ENCODE measurements at places on chromosomes 3 and 15.
A peak's percentile ranks its signal among the peaks of the same experiment; 100 is the strongest.

DNA sequence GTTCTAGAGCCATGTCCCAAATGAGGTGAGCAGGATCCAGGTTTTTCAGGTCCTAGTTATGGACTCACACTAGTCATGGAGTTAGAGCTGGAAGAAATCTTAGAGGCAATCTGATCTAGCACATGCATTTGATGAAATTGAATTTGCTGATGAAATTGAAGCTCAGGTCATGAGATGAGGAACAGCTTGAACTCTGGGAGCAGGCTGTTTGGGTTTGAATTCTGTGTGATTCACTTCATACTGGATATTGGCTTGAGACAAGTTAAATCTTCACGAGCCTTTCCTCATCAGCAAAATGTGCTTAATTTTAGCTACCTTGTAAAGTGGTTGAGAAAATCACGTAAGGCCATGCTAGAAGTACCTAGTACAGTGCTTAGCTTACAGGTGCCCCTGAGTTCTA is 33.5 kb upstream of the PARL start:
- DNase-seq, result no peak

GRCh38 chr3:46565077-46565476 is 1.0 kb downstream of the LRRC2 start:
- no peak for DNase-seq

DNA sequence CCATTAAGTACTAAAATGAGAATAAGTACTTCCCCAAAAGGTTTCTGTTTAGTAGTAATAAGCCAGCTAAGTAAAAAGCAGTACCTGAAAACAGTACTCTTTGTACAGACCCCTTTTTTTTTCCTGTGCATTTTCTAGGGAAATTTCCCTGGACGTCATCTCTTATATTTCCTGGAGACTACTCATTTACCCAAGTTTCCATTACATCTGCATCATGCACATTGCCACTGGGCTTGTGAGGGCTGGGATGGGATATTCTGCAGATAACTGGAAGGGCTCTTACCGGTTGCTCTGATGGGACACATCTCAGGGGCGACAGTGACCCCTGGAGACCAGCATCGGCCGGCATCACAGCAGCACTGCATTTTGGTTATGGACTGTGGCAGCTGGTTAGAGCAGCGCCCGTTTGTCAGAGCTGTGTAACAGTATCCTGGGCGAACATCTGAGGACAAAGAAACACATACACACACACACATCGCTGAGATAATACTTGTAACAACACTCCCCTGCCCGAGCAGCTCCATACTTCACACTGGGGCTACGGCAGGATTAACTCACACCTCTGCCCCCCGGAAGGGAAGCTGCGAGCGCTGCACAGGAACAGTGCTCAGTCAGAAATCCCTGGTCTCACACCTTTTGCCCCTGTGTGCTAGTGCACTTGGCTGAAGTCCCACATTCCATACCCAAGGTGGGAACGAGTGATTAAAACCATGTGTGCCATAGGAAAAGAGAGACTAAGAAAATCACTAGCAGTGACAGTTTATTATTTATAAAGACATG is 124.9 kb downstream of the FBN1 start:
- no peak for DNase-seq

GRCh38 chr3:141334627-141335250 is 33.6 kb upstream of the ZBTB38 start:
- no peak for DNase-seq

GRCh38 chr15:40598126-40598525 is 4.1 kb downstream of the KNL1 start:
- no peak for DNase-seq

GRCh38 chr15:75104804-75105557 is 81.6 kb downstream of the PPCDC start:
- no peak for DNase-seq

- no peak for DNase-seq
These were observed 309.2 kb downstream of the NSUN3 start for GRCh38 chr3:94372026-94372425.

DNA sequence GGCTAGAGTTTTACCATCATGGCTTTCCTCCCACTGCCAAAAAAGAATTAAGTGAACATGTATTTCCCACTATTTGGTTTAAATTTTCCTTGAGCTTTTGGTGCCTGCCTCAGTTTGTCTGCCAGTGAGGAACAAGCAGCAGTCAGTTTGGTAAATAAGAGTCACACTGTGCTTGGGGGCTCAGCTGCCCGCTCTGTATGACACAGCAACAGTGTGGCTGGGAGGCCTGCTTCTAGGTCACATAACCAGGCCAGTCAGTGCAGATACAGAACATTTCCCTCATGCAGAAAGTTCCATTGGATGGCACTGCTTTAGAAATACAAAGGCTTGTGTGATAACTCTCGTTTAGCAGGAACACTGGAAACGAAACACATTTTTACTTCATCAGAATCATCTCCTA is 25.7 kb downstream of the FYCO1 start:
- DNase-seq, result no peak

DNA sequence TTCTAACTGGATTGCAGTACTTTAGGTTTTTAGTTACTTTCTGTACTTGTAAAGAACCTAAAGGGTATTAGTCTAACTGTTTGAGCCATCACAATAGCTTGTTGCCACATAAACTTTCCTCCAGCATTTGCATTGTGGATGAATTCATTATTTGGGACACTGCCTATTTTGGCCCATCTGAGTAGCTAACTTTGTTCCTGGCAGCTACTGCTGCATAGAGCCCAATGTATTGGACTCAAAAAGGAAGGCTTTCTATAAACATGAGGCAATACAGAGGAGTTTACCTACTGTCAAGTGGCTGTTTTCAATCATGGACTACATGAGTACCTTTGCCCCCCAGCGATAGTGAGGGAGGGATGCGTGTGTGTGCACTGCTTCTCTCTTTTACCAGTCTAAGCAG is 1.9 kb downstream of the ROBO2 start:
- peak; percentile 25 for DNase-seq

DNA sequence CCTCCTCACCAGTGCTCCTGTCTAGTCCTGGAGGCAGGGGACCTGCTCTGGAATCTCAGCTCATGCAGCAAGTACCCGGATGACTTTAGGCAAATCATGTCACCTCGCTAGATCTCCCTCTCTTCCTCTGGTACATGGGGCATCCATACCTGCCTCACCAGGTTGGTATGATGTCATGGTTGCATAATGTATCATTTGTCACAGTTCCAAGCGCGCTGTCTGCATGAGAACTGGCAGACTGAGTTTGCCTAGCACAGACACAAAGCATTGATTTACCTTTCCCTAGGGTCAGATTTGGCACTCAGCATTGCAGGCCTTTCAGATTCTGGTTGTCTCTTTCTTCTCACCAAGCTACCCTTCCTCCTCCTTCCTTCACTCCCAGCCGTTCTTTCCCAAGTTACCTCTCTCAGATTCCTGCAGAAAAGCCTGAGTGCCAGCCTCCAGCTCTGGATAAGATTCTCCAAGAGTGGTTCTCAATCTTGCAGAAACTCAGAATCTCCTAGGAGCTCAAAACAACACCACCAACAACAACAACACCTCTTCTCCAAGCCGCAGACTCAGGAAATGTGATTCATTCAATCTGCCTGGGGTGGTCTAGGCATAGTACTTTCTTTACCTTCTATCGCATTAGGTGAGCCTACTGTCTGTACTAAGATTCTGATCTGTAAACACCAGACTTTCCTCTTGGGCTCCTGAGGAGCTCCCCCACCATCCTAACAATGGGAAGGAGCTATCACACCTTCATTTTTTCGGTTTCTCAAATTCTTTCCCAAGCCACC is 29.5 kb downstream of the FAM43A start:
- DNase-seq, result no peak

- no peak for DNase-seq
These were observed 64.8 kb upstream of the SGO1 start for GRCh38 chr3:20250786-20251185.

GRCh38 chr3:31968927-31969418 is 12.1 kb downstream of the OSBPL10 start:
- no peak for DNase-seq

DNA sequence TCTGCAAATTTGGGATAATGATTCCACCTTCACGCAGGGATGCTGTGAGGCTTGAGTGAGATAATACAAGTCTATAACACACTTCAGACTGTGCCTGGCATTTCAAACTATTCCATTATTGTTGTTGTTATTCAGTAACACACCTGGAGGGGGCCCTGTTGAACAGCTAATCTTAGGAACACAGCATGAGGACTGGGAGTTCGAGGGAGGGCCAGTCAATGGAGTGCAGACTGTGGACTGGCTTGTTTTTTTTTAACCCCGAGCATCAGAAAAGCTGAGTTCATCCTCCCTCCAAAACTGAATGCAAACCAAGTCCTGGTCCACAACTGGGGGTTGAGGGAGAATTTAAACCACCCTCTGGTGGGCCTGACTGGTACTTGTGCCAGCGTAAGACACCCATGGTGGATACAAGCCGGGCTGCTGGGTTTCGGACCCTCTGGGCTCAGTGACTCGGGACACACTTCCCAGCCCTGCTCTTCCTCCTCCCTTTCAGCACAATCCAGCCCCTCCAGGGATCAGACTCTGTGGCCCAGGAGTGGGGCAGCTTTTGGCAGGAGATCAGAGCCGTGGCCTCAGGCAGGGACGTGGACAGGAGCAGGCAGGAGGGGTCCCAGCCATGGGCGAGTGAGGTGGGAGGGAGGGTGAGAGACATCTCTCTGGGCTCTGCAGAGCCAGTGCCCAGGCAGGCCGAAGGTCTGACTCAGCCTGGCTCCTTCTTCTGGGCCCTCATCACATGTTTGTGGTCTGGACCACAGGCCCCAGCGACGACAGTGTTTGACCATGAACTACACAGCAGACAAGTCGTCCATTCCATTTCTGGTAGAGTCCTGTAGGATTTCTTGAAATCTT is 36.3 kb upstream of the MEX3B start:
- no peak for DNase-seq

DNA sequence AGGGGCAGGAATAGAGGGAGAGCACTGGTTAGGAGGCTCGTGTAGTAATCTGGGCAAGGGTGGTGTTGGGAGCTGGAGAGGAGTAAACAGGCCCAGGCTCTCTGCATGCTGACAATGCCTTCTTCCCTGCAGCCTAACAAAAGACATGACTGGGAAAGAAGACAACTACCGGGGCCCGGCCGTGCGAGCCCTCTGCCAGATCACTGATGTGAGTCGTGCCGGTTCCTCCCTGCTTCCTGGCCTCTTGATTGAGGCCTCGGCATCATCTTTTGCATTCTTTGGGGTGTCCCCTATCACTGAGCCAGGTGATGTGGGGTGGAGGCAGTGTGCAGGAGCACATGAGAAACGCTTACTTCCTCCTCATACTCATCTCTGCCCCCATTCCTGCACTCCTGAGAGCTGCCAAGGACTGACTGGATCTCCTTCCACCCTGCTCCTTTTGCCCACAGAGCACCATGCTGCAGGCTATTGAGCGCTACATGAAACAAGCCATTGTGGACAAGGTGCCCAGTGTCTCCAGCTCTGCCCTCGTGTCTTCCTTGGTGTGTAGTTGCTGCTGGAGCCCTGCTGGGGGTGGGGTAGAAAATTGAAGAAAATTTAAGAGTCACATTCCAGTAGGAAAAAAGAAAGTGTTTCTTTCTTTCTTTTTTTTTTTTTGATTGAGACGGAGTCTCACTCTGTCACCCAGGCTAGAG is 5.3 kb downstream of the COPG1 start:
- no peak for DNase-seq

GRCh38 chr3:146546366-146546965 is 2.1 kb upstream of the PLSCR1 start:
- no peak for DNase-seq

GRCh38 chr3:104885214-104885814 is 481.4 kb upstream of the ALCAM start:
- DNase-seq, result no peak

- DNase-seq, result no peak
These were observed 272.5 kb downstream of the ABHD5 start for GRCh38 chr3:43963208-43963607.

DNA sequence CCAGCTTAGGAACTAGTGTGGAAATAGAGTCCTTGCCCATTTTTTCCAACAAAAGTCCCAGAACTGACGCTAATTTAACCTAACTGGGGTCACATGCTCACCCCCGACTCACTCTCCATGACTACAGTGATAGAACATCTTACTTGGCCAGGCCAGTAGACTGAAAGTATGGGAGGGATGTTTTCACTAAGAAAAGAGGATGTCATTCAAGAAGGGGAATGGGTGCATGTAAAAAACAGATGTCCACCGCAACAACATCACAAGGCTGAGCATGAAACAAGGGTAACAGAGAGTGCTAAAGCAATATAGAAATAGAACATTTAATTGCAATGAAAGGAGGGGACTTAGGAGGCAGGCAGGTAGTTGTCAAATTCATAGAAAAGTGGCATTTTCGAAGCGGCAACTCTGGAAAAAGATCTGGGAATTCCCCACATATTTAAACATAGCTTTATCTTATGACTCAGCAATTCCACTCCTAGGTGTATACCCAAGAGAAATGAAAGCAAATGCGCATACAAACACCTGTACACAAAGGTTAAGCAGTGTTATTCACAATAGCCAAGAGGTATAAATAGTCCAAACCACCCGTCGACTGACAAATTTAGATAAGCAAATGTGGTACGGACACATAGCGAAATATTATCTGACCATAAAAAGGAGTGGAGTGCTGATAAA is 41.1 kb upstream of the UBE2E2 start:
- no peak for DNase-seq

DNA sequence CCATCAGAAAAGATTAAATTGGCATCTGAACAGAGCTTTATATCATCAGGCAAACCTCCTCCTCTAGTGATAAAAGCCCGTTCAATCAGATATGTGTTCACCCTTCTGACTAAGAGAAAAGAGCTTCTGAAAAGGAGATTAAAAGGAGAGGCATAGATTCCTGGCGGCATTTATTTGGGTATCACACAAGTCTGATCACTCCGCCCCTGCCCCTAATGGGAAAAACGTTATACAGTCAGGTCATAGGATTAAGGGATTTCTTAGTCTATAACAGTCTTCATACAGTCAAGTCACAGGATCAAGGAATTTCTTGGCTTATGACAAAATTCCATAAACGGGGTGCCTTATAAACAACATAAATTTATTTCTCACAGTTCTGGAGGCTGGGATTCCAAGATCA is 295.4 kb upstream of the SATB1 start:
- no peak for DNase-seq

GRCh38 chr3:28575746-28576613 is 227.4 kb upstream of the AZI2 start:
- peak; percentile 58 for DNase-seq

DNA sequence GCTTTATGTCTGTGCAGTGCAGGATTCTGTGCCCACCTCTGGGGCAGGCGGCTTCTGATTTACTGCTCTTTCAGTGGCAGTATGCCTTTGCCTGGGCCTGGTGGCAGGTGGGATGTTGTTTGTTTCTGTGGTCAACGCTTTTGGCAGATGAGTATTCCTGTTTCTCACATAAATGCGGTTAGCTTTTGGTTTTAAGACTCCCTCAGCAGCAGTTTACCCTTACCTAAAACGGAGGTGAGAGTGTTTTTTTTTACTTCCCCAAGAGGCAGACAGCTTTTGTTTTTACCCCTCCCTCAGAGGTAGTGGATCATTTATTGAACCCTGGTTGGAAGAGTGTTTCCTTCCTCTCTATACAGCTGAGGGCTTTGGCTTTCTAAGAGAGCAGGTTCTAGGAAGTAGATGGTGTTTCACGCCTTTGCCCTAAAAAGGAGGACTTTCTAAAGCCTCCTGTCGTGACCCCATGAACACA is 134.1 kb upstream of the PLSCR5 start:
- no peak for DNase-seq

GRCh38 chr3:149581248-149581647 is 76.6 kb downstream of the WWTR1 start:
- no peak for DNase-seq

GRCh38 chr15:70892002-70892911 is at the start of the genes LRRC49 and THAP10:
TSS of gene LRRC49 (plus strand) at chr15:70892826. CDS start at chr15:70892895, 69 bp downstream.
TSS of gene THAP10 (minus strand) at chr15:70892433. CDS start at chr15:70892272, 161 bp downstream.
- DNase-seq, result peak; percentile 91

- no peak for DNase-seq
These were observed 426 bp downstream of the PRKCD start for GRCh38 chr3:53161450-53161819.
